ENCODE measurements at places on chromosomes 13 and 19. TPM values are rescaled to one million over a fixed set of nuclear protein-coding genes. Genes with fewer than 3 reads are reported as not detected.
A peak's percentile ranks its signal among the peaks of the same experiment; 100 is the strongest.

GRCh38 chr13:49464621-49465325 is 20.7 kb downstream of the SETDB2 start:
- H3K4me3 ChIP-seq, result no peak overlapping the region
- DNase-seq, result no peak
- peaks cover 74% of the 10 kb centered on the region for H3K36me3 ChIP-seq
- H3K27me3 ChIP-seq, result no peaks in the 10 kb centered on the region

- DNase-seq, result no peak
- H3K27me3 ChIP-seq, result no peaks in the 10 kb centered on the region
- H3K36me3 ChIP-seq, result no peaks in the 10 kb centered on the region
- H3K4me3 ChIP-seq, result no peak overlapping the region
These were observed 52.5 kb downstream of the SLITRK1 start for GRCh38 chr13:83829810-83830209.

DNA sequence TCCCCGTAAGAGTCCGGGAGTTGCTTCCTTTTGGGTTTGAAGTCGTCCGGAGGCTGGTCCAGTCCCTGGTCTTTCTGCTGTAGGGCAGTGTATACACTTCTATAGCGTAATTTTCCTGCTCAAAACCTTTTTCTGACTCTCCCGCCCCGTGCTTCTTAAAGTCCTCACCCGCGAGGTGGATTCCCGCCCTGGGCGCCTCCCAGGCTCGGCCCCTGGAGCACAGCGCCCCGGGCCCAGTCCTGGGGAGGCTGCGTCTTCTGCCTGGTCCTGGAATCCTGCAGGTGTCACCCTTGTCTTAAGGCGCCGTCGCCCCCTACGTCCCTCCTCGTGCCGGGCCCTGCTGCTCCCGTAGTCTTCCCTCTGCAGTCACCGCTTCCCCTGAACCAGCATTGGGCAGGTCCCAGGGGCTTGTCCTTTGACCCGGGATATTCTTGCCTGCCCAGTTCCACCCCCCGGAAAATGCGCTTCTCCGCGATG is 34.4 kb upstream of the ZNF808 start:
- H3K36me3 ChIP-seq, result no peaks in the 10 kb centered on the region
- no peaks in the 10 kb centered on the region for H3K27me3 ChIP-seq
- no peak overlapping the region for H3K4me3 ChIP-seq
- DNase-seq, result no peak

GRCh38 chr19:23901360-23901759 is 13.3 kb upstream of the ZNF726 start:
- H3K36me3 ChIP-seq, result no peaks in the 10 kb centered on the region
- H3K27me3 ChIP-seq, result no peaks in the 10 kb centered on the region
- no peaks in the 10 kb centered on the region for H3K4me1 ChIP-seq

GRCh38 chr19:1266916-1267476 is 2.1 kb upstream of the CIRBP start:
- peak overlapping the region; percentile 64 for H3K4me3 ChIP-seq
- H3K27ac ChIP-seq, result no peak overlapping the region

GRCh38 chr19:34487651-34488051 is 6.1 kb downstream of the WTIP start:
- H3K4me3 ChIP-seq, result no peak overlapping the region
- peaks cover 25% of the 10 kb centered on the region for H3K27me3 ChIP-seq
- no peaks in the 10 kb centered on the region for H3K36me3 ChIP-seq

DNA sequence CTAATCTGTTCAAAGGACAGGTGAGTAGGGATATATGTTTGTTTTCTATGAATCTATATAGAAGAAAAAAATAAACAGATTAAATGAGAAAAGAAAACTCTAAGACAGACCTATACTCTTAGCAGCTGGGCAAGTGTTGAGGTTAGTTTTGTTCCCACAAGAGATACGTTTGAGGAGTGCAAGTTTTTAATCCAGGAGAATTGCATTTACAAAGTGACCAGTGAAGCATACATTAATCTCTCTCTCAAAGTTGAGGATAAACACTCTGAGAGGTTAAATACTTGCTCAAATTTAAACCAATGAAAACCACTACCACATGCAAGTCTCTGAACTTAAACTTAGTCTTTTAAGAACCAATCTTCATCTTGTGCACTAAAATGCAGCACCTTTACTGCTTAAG is 930.5 kb upstream of the MIR17HG start:
- H3K27ac ChIP-seq, result no peak overlapping the region
- H3K4me3 ChIP-seq, result no peak overlapping the region
- H3K27me3 ChIP-seq, result no peaks in the 10 kb centered on the region
- DNase-seq, result no peak
- no peaks in the 10 kb centered on the region for H3K4me1 ChIP-seq
- H3K36me3 ChIP-seq, result no peaks in the 10 kb centered on the region

DNA sequence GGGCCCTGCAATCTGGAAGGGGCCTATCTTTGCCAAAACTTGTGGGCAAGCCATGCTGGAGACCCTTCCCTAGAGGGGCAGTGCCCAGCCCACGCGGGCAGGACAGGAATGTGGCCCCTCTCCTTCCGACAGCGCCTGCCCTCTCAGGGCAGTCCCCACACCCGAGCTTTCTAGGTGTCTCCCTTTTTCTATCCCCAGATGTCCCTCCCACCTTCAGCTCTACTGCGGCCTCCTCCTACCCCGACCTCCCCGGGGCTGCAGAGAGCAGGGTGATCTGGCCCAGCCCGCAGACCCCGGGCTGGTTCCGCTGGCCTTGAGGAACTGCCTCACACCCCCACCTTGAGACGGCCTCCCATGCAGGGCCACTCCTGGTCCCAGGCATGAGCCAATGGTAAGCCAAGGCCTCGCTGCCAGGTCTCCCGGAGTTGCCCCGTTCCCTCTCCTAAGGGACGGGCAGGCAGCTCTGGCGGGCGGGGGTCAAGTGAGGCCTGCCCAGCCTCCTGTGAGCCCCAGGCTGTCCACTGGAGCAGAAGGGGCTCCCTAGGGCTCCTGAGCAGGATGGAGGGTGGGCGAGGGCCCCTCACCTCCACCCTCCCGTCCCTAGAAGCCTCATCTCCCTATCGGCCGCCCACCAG is 39.7 kb downstream of the KLF2 start:
- peaks cover 37% of the 10 kb centered on the region for H3K36me3 ChIP-seq
- no peak for DNase-seq
- H3K27ac ChIP-seq, result no peak overlapping the region
- no peak overlapping the region for H3K4me3 ChIP-seq
- peaks cover 6% of the 10 kb centered on the region for H3K27me3 ChIP-seq

DNA sequence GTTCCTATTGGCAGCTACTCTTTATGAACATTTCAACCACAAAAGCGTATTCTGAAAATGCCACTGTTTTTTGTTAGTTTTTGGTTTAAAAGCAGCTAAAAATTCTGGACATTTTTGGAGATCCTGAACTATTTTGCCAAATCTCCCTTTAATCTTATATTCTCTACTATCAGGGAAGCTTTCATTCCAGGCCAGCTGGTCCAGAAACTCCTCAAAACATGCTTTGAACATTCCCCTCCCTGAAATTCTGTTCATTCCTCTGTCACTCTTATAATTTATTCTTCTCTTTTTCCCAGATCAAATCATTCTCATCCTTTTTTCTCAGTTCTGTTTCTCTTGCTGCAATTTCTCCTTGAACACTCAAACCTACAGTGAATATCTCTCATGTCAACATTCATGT is 790.9 kb upstream of the ARGLU1 start:
- no peaks in the 10 kb centered on the region for H3K4me1 ChIP-seq
- H3K27ac ChIP-seq, result no peak overlapping the region
- H3K27me3 ChIP-seq, result no peaks in the 10 kb centered on the region
- no peak overlapping the region for H3K4me3 ChIP-seq
- H3K36me3 ChIP-seq, result no peaks in the 10 kb centered on the region

DNA sequence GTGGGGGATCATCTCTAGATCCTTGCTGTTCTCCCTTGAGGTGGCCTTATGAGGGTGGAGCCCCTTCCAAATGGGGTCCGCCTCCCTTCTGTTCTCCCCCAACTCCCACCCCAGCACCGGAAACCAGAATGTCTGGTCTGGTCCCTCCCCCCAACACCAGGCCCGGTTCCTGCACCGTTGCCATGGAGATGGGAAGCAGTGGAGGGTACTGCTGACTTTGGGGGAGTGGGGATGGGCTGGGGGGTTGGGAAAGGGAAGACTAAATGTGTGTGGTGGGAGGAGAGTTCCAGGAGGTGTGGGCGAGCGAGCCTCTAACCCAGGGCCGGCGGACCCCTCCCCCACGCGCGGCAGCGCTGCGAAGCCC is 1.7 kb downstream of the SHANK1 start:
- H3K4me3 ChIP-seq, result no peak overlapping the region
- peaks cover 4% of the 10 kb centered on the region for H3K4me1 ChIP-seq
- peaks cover 63% of the 10 kb centered on the region for H3K27me3 ChIP-seq
- DNase-seq, result no peak
- H3K36me3 ChIP-seq, result no peaks in the 10 kb centered on the region
- no peak overlapping the region for H3K27ac ChIP-seq

GRCh38 chr13:27621116-27621365 is 651 bp upstream of the POLR1D start:
- H3K36me3 ChIP-seq, result peaks cover 37% of the 10 kb centered on the region
- peaks cover 50% of the 10 kb centered on the region for H3K4me1 ChIP-seq
- H3K27ac ChIP-seq, result peak overlapping the region; percentile 88

DNA sequence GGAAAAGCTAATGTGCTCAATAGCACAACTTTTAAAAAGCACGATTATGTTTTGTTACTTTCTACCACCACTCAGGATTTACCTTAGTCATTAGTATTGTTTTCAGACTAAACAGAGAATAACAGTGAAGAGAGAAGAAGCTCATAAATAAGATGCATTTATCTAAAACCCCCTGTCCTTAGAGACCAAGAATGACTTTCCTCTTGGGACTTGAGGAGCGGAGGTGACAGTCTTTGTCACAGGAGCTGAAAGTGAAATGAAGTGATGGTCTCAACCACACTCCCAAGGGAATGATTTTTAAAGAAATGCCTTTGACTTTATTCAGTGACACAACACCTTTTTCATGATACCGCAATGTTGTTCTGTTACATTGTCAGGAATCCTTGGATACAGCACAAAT is 190.6 kb upstream of the NBEA start:
- no peaks in the 10 kb centered on the region for H3K36me3 ChIP-seq
- no peak for DNase-seq
- no peak overlapping the region for H3K27ac ChIP-seq
- peaks cover 2% of the 10 kb centered on the region for H3K27me3 ChIP-seq

- DNase-seq, result no peak
- H3K27ac ChIP-seq, result no peak overlapping the region
- no peak overlapping the region for H3K4me3 ChIP-seq
These were observed 25.4 kb upstream of the C2CD4C start for GRCh38 chr19:434152-434960.

- H3K36me3 ChIP-seq, result no peaks in the 10 kb centered on the region
- no peak overlapping the region for H3K27ac ChIP-seq
- no peaks in the 10 kb centered on the region for H3K27me3 ChIP-seq
- no peak overlapping the region for H3K4me3 ChIP-seq
- no peak for DNase-seq
These were observed 271.9 kb upstream of the SPRY2 start for GRCh38 chr13:80612804-80613203.

GRCh38 chr19:45446944-45447343 is 20.9 kb upstream of the FOSB start:
- no peak overlapping the region for H3K4me3 ChIP-seq
- no peak overlapping the region for H3K27ac ChIP-seq
- peaks cover 45% of the 10 kb centered on the region for H3K4me1 ChIP-seq
- no peak for DNase-seq

CEACAM1 gene
- total RNA-seq, result 7.1 TPM

CHST8 gene
- not detected for total RNA-seq

AKAP8 gene
- total RNA-seq, result 62.1 TPM

PKN1 gene
- 171 TPM for total RNA-seq

Measured in activated T-helper 2 cell treated with anti-CD3 and anti-CD28 coated beads, Interferon-gamma antibody, Interleukin-2, Interleukin-4, amounts not matched to agents 10 μg/mL and 5 μg/mL and 100 μg/mL, durations not matched to agents 14 hours and 24 hours and 36 hours (primary cell).